CD4-positive, alpha-beta T cell treated with Interleukin-15 for 4 hours (primary cell): ENCODE measurements at places on chromosomes 4 and X.

- no peak for DNase-seq
These were observed 137.6 kb downstream of the TENM3 start for GRCh38 chr4:182380771-182381181.

DNA sequence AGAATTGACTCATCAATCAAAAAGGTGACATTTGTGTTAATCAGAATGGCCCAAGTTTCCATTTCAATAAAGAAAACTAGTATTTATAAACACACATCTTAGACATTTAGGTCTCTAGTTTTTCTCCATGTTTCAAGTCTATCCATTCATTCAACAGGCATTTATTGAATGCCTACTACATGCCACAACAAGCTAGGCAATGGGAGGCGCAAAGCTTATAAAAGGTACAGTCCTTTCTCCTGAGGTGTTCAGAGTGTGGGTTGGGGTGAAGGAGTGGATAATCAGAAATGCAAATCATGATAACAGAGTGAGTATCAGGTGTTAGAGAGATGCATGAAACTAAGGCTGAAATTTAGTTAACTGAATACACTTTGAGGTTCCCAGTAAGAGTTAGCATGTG lies 78.0 kb downstream of the HCCS start:
- DNase-seq: no peak

GRCh38 chrX:28498658-28499057 lies 88.6 kb upstream of the IL1RAPL1 start:
- DNase-seq: no peak

GRCh38 chr4:71239365-71239764 lies 99.5 kb upstream of the SLC4A4 start:
- DNase-seq: no peak

GRCh38 chrX:150086371-150086770 lies 148.1 kb upstream of the EOLA2 start:
- DNase-seq: no peak

GRCh38 chrX:9566150-9566621 lies 101.3 kb downstream of the TBL1X start:
- DNase-seq: no peak

DNA sequence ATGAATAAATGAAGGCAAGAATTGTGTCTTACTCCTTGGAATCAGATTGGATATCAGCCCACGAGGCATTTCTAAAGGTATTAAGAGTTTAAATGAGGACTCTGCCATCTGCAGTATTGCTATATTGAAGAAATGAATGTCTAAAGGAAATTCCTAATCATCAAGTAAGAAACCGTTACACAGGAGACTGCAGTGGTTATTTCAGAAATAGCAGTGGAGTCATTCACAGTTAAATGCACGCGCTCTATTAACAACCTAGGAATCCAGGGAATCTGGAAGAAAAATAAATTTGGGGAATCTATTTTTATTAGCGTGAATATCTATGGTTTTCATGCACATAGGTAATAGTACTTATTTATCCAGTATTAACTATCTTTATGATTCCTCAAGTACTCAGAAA lies 334.2 kb downstream of the TENM3 start:
- no peak for DNase-seq

DNA sequence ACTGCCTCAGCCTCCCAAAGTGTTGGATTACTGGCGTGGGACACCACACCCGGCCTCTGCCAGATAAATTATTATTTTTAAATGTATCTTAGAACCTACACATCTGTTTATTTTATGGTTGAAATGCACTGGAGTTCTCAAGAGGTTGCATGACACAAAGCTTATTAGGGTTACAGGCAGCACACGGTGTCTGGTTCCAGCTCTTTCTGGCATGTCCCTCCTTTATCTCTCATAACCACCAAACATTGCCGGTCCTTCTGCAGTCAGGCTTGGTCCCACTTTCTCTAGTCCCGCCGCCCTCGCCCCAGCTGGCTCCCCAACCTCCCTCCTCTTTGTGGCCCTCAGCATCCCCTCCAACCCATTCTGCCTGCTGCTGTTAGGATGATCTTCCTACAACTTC lies 39.7 kb upstream of the SPRY1 start:
- no peak for DNase-seq

DNA sequence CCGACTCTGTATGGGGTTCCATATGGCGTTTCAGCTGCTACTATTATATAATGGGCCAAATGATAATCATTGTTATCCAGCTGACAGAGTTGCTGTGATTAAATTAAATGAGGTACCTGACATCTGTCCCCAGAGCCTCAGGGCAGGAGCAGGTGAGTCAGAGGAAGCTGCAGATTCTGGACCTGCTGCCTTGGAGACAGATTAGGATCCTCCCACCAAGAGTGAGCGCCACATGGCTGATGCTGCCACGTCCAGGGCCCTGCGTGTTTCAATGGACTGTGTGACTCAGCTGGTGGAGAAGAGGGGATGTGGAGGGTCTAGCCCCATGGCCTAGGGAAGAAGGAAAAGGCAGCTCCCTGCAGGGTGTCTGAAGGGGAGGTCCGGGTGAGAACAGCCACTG lies 28.3 kb upstream of the UXT start:
- no peak for DNase-seq

GRCh38 chr4:40256817-40257216 lies 60.0 kb downstream of the RHOH start:
- DNase-seq: no peak

- no peak for DNase-seq
These were observed 2.8 kb downstream of the NLRP2B start for GRCh38 chrX:57677132-57677858.

- DNase-seq: no peak
These were observed 3.3 kb upstream of the SH3RF1 start for GRCh38 chr4:169274033-169274432.

- DNase-seq: no peak
These were observed 90.3 kb downstream of the COMMD8 start for GRCh38 chr4:47373174-47373573.

DNA sequence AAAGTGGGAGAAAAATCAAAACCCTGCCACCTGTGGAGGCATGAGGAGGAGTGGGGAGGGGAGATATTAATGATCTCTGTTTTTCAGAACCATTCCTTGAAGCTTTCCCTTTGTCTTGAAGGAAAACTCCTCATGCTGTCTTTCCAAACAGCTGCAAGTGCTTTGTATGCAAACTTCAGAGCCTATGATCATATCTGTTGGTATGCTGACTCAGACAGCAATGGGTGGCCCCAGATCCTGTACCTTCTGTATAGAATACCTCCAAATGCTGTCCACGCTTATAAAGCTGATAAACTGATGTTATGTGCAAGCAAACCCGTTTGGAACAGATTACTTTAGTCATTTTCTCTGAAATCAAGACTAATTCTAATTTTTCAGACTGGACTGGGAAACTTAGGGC lies 31.9 kb downstream of the BMP15 start:
- no peak for DNase-seq

GRCh38 chr4:23934915-23935314 lies 45.1 kb upstream of the PPARGC1A start:
- no peak for DNase-seq

DNA sequence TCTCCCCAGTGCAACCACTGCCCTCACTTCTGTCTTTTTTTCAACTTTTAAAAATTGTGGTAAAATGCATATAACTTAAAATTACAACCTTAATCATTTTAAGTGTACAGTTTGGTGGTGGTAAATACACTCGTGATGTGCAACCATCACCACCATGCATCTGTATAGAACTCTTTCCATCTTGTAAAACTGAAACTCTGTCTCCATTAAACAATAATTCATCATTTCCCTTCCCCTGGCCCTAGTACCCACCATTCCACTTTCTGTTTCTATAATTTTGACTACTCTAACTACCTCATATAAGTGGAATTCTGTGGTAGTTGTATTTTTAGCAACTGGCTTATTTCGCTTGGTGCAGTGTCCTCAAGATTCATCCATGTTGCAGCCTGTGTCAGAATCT lies 6.8 kb upstream of the CTBP1 start:
- DNase-seq: no peak

- no peak for DNase-seq
These were observed 31.6 kb downstream of the CYTL1 start for GRCh38 chr4:4987656-4988055.

DNA sequence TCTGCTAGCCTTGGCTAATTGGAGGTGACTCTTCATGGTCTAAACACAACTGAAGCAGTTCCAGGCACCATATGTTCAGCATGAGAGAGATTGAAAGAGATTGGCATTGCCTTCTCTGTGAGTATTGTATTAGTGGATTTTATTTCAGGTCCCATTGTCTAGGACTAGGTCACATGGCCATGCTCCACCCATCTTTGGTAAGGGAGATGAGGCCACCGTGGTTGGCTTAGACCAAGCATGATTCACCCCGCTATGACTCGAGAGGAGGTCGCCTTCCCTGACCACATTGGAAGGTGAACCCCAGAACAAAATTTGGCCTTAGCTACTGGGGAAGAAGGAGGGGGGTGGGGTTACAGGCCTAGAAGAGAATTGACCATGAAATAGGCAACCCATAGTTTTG lies 109.9 kb upstream of the BCOR start:
- peak; percentile 7 for DNase-seq

DNA sequence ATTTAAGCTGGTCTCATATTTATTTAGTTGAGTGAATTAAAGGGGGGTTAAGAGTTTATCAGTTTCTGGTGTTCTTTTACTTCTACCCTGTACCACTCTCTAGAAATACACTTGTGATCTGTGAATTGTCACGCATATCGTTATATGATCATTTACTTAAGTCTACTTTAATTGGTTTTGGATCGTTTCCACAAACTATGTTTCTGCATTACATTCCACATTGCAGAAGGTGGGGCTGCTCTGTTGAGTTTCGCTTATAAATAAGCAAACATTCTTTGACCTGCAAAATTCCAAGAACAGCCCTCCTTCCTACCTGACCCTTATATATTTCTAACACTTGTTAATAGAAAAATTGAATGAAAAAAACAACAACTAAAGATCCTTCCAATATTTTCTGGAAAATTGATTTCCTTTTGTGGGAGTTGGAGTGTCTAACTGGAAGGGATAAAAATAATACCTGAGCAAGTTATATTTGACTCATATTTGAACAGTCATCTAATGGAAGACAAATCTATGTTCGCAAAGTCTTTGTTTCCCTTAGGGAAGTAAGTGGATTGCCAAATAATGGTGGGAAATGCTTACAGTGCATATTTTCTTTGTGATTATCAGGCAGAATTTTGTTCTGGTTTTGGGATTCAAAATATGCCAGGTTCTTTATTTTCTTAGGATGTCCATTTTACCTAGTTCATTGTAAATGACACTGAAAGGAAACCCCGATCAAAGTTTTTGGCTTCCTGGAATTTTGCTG lies 152.7 kb downstream of the RELL1 start:
- DNase-seq: no peak

DNA sequence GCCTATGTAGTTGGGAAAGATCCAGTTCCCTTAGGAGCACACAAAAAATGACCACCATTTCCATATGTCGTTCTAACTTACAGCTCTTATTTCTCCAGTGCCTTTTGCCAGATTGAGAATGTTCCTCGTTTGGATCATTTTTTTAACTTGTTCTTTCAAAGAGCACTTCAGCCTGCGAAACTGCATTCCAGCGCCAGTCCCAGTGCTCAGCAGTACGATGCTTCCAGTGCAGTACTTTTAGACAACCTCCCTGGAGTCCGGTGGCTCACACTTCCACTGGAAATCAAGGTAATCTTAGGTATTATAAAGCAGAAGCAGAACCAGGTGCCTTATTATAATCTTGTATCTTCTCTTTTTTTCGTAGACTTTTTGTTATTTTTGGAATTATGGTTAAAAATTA lies 42.6 kb upstream of the SLC25A31 start:
- DNase-seq: no peak

GRCh38 chr4:102344520-102344953 lies 745 bp downstream of the SLC39A8 start:
- DNase-seq: peak; percentile 47

- peak; percentile 30 for DNase-seq
These were observed 940.0 kb downstream of the SH3BGRL start for GRCh38 chrX:82141942-82142341.

DNA sequence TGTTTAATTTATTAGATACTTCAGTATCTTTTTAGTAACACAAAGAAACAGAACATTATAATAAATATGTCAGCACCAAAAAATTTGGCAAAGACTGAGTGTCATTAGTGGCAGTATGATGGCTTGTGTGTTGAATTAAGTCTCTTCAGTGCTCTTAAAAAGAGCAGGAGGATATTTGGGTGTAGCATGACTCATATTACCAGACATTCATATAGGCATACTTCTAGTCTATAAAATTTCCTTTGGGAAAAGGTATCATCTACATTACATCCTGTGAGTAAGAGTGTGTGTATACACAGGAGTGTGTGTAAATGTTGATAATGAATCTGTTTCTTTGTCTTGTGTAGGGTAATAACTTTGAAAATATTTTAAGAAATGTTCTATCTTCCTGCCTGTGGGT lies 135.7 kb downstream of the CNKSR2 start:
- no peak for DNase-seq

DNA sequence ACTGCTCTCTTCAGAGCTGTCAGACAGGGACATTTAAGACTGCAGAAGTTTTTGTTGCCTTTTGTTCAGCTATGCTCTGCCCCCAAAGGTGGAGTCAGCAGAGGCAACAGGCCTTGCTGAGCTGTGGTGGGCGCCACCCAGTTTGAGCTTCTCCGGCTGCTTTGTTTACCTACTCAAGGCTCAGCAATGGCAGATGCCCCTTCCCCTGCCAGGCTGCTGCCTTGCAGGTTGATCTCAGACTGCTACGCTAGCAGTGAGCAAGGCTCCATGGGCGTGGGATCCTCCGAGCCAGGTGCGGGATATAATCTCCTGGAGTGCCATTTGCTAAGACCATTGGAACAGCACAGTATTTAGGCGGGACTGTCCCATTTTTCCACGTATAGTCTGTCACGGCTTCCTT lies 371.4 kb upstream of the AMOT start:
- no peak for DNase-seq

GRCh38 chrX:65643531-65644052 lies 23.9 kb upstream of the MSN start:
- DNase-seq: no peak

DNA sequence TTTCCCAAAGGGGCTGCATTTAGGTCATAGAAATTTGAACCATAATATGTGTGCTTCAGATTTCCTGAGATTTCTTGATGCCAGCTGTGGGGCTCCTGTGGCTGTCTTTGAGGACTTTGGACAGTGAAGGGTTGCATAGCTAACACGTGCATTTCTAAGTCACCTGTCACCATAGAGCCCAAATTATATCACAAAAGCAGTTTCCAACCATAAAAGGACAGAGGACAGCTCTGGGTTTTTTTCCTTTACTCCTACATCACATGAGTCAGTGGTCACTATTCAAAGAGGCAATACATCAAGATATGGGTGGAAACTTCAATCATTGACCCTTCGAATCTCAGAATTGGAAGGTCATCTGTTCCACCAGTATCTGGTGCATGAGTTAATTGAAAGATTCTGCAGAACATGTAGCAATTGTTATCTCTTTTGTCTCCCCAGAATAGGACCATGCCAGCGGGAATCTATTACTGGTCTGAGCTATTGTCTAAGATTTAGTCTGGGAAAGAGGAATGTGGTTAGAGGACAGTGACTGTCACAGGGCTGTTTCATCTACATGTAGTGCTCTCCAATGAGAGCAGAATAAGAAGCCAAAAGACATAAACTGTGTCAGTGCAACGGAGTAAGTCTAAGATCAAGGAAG lies 133.5 kb downstream of the AASDH start:
- no peak for DNase-seq

GRCh38 chrX:139844163-139844562 lies 88.7 kb downstream of the ATP11C start:
- no peak for DNase-seq

- no peak for DNase-seq
These were observed 18.5 kb downstream of the CLGN start for GRCh38 chr4:140408974-140409373.

- no peak for DNase-seq
These were observed 168.9 kb upstream of the EDNRA start for GRCh38 chr4:147311956-147312355.
